ENCODE measurements at places on chromosomes 11 and 22.

GRCh38 chr11:114165326-114166230 lies 106.1 kb downstream of the ZBTB16 start:
- DNase-seq: no peak

DNA sequence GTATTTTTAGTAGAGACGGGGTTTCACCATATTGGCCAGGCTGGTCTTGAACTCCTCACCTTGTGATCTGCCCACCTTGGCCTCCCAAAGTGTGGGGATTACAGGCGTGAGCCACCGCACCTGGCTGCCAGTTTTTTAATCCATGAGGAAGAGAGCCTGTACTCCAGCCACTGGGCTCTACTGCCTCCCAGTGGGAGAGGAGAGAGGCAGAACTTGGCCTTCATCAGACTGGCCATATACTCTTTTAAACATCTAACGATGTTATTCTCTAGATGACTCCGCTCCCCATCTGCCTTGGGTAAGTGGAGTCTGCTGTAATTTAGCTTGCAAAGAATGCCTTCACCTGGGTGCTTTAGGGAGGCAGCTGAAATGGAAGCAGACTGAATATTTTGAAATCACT lies 34.6 kb downstream of the SLC6A5 start:
- DNase-seq: no peak

DNA sequence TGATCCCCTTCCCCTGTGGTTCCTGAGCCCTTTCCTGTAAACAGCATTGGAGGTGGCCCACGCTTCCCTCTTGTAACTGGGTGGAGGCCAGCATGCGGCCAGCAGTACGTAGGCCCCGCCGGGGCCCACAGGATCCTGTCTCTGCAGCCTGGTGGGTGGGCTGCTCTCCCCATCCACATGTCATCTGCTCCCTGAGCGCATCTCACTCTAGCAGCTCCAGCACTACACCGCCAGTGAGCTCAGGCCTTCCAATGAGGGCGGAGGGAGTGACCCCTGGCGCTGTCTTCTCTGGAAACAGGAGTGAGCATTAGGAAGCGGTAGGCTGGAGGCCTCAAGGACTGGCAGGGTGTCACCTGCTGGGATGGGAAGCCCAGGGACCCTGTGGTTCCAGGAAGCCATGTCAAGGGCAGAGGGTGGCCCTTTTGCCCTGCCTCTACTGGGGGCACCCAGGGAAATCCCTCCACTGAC lies 363.9 kb downstream of the TBC1D22A start:
- DNase-seq: no peak

DNA sequence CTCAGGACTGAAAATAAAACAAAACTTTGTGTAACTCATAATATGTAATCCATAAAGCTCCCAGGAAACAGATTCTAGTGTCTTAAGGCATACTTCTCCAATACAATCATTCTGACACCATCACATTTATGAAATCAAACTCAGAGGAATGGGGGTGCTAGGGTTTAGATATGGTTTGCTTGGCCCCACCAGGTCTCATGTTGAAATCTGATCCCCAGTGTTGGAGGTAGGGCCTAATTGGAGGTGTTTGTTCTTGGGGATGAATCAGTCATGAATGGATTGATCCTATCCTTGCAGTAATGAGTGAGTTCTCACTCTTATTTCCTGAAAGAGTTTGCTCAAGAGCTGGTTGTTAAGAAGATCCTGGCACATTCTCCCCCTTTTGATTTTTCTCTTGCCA lies 380.9 kb downstream of the ETS1 start:
- DNase-seq: peak; percentile 15

GRCh38 chr22:39308614-39309363 lies 10.6 kb downstream of the RPL3 start:
- peak; percentile 94 for DNase-seq

DNA sequence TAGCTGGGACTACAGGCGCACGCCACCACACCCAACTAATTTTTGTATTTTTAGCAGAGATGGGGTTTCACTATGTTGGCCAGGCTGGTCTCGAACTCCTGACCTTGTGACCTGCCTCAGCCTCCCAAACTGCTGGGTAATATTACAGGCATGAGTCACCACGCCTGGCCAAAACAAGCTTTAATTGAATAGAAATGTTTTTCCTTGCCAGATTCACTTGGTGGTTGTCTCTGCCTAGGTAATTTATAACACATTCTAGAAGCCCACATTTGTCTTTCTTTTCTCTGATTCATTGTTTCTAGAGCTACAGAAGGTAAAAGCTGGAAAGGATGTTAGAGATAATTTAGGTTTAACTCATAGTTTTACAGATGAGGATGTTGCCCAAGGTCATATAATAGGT lies 41.3 kb downstream of the CECR2 start:
- no peak for DNase-seq

DNA sequence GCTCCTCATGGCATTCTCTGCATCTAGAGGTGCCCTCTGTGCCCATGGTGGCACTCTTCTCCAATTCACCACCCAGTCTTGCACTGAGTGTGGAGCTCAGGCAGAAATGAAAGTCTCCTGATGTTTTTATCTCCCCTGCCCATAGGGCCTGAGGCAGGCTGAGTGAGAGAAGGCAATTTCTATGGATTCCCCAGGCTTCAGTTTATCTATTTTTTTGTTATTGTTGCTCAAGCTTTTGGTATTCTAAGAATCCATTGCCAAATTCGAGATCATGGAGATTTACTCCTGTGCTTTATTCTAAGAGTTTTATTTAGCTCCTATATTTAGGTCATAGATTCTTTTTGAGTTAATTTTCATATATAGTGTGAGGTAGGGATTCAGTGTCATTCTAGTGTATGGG lies 40.7 kb downstream of the TSPAN18 start:
- DNase-seq: no peak

GRCh38 chr11:70829886-70830272 lies 422.5 kb downstream of the SHANK2 start:
- DNase-seq: no peak

GRCh38 chr11:110430267-110431050 lies 711 bp downstream of the FDX1 start:
- DNase-seq: no peak

- no peak for DNase-seq
Observed at GRCh38 chr22:42328130-42328783, 57.8 kb upstream of the TCF20 start.

DNA sequence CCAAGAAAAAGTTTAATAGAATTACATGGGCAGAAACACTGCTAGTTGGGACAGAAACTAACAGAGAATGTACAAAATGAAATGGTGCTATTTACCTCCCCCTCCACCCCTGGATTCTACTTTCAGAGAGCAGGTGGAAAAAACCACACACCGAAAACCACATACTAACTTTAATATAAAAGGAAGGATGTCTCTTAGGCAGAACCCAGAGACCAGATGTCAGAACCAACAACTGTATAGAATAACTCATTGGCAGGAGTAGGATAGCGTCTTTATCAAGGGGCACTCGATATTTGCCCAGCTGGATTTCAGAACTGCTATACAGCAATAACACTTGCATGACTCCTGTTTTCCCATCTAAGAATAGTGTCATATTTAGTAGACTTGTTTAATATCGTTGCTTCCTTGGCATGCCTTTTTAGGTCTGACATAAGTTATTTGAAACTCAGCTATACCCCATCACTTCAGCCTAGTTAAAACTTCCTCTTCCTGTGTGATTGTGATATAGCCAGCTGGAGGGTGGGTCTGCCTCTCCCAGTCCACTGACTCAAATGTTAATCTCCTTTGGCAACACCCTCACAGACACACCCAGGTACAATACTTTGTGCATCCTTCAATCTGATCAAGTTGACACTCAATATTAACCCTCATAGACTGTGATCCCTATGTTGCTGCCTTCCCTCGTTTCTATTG lies 1.2 kb downstream of the SLC22A25 start:
- no peak for DNase-seq

DNA sequence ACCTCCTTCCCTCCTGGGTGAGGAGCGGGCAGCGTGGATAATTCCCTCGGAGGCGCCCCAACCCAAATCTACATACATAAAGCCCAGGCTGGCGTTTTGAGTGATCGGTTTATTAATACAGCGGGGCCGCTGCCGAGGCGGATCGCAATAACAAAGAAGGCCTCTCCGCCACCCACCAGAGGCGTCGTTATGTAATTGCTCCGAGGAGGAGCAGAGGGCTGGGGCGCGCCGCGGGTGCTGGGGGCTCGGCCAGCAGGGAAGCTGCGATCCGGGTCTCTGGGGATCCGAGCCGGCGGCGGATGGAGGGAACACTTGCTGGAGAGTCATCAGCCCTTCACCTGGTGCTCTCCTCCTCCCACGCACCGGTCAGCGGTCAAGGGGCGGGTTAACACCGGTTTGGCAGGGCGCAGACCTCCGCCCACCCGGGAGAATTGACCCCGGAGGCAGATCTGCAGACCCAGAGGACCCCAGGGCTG lies 6.4 kb upstream of the TP53I11 start:
- DNase-seq: no peak

All from HCEC 1CT (cell line).